ENCODE measurements at places on chromosomes 1 and 21.

DNA sequence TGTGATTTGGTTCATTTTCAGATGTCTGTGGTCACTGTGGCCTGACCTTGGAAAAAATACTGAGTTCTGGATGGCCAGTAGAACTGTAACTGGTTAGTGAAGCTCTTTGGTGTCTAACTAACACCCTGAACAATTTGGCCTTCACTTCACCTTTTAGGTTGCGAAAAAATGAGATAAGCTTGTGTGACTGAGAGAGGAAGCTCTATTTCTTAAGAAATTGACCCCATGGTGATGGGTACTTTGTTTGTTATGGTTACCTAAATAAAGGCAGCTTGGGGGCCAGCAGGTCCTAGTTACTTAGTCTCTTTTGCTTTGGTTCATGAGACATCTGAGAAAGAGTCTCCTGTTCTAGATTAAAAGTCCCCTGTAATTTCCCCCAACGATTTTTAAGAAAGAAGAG is 181.6 kb downstream of the ZNF326 start:
- no peak for DNase-seq

DNA sequence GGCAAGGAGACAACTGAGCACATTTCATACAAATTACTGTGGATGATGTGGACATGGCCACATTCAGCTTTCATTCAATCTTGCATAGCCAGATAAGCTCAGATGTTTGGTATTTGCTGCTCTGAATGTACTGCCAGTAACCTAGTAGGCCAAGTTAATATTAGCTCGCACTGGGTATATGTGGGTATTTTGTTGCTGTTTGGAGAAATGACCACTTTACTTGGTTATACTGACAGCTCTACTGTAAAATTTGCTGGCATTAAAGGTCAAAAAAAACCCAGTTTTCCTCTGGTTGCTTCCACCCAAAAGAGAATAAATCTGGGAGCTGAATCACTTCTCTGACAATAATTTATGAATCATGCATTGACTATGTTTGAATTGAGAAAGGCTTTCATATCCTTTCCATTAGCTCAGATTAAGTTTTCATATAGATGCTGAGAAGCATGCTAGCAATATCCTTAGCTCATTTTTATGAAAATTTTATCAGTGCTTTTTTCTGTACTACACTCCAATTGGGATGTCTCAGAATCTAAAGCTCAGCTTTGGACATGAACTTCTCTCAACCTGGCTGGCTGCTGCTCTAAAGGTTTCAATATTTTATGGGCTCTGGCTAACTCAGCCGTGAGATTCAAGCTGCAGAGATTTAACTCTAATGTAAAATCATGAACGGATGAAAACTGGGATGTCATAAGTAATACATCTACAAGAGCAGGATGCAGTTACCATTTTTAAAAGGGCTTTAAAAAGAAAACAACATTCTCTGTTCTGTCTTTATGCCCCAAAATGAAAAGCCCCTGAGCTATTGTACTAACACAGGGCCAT is 330.0 kb downstream of the BARHL2 start:
- no peak for DNase-seq

- no peak for DNase-seq
Measured at GRCh38 chr21:33964706-33965325, 49.2 kb upstream of the ATP5PO start.

DNA sequence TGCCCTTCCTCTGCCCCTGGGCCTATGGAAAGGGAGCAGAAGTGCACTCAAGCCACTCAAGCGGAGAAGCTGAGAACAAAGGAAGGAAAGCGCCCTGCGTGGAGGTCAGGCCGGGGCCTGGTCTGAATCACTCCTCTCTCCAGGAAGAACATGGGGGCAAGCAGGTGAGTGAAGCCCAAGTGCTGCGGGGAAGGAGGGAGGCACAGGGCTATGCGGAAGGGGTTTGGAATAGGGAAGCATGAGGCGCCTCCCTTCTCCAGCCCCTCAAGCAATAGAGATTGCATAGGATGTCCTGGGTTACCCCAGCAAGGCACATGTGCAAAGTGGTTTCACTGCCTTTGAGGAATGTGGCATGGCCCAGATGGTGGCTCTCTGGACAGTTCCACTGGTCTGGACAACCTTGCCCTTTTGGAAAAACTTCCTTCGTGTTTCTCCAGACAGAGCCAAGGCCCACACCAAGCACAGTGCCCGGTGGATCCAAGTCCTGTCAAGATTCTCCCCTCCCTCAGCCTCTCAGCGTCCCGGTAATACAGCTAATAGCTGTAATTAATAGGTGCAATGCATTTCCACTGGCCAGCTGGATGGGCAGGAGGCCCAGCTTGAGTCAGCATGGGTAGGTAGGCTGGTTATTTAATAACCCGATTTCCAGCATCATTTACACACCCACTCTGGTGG is 13.7 kb downstream of the BLACAT1 start:
- DNase-seq: no peak

- DNase-seq: no peak
Measured at GRCh38 chr1:17201201-17202021, 3.5 kb upstream of the PADI1 start.

GRCh38 chr21:22627911-22628310 is 1629.7 kb downstream of the NCAM2 start:
- DNase-seq: no peak

DNA sequence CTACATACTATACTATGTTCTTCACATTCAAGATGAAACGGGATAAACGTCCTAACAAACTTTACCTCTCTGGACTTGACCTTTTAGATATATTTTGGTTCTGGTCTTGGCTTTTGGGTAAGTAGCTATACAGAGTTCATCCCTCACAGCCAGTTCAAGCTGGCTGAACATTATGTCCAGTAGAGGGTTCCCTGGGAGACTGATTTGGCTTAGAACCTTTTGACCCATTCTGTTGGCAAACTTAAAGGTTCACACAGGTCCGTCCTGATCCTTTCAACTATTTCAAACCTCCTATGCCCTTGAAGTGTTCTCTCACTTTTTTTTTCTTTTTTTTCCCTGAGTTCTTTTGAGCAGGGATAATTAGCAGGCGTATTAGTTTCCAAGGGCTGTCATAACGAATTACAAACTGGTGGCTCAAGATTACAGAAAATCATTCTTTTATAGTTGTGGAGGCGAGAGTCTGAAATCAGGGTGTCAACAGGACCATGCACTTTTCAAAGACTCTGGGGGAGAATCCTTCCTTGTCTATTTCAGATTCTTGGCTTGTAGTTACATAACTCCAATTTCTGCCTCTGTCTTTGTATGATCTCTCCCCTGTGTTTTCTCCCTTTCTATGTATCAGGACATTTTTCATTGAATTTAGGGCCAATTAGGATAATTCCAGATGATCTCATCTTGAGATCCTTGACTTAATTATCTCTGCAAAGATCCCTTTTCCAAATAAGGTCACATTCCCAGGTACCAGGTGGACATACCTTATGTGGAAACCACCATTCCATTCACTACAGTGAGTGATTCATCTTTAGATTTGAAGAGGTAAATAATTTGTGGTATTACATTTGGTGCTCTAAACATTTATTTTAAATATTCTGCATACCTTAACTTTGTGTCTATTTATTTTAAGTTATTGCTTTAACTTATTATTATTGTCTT is 257.4 kb upstream of the USP25 start:
- DNase-seq: no peak

DNA sequence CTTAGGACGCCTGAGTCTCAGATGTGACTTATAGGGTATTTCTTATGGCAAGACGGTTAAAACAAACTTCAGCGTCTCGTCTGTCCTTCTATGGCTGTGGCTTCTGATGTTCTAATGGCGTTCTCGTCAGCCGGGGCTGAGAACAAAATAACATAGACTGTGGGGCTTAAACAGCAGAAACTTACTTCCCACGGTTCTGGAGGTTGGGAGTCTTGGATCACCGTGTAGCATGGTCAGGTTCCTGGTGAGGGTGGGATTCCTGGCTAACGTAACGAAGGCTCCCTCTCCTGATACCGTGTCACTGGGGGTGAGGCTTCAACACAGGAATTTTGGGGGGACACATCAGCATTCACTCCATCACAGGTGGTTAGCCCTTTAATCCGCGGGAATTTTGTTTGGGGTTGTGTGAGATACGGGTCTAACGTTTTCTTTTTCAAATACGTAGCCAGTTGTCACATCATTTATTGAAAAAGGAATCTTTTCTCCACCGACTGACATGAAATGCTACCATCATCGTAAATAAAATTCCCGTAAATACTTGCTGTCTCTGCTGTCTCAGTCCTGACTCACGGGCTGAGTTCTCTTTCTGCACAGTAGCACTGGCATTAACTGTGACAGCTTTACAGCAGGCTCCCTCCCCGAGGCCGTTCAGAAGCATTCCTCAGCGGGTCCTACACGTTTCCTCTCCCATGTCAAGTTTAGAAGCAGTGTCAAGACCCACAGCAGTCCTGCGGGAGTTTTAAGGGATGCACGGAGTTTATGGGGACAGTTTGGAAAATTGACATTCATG is 8.1 kb upstream of the POFUT2 start:
- DNase-seq: no peak

DNA sequence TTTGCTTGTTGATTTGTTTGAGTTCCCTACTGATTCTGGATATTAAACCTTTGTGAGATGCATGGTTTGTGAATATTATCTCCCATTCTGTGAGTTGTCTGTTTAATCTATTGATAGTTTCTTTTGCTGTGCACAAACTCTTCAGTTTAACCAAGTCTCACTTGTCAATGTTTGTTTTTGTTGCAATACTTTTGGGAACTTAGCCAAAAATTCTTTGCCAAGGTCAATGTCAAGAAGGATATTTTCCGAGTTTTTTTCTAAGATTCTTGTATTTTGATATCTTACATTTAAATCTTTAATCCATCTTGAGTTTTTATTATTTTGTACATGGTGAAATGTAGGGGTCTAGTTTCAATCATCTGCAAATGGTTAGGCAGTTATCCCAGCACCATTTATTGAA is 1230.7 kb upstream of the NCAM2 start:
- DNase-seq: no peak

DNA sequence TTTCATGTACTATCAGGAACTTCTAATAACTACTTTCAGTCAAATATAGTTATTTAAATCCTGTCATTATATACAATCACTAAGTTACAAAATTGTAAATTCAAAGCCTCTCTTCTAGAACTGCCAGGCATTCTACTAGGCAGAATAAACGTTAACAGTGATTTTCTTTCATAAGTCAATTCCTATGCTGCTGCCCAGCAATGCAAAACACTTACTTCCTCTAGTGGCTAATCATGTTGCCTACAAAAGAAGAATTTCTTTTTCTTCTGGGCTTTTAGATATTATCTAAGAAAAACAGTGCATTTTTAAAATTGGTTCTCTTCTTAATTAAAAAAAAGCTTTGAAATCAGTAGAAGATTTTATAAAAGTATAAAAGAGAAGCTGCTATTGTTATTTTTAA is 509.8 kb upstream of the ADAMTS5 start:
- no peak for DNase-seq

GRCh38 chr1:2604844-2605508 is 18.4 kb downstream of the PRXL2B start:
- no peak for DNase-seq

DNA sequence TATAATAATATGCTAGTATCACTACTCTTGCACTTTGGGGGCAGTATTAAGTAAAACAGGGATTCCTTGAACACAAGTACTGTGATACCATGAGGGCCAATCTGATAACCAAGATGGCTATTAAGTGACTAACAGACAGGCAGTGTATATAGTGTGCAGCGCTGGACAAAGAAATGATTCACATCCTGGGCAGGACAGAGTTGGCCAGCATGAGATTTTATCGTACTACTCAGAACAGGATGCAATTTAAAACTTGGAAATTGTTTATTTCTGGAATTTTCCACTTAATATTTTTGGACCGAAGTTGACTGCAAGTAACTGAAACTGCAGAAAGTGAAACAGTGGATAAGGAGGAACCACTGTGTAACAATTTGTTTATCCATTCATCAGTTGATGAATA is 74.6 kb downstream of the DNTTIP2 start:
- no peak for DNase-seq

- DNase-seq: no peak
Measured at GRCh38 chr1:10177876-10178275, 32.5 kb upstream of the KIF1B start.

- no peak for DNase-seq
Measured at GRCh38 chr1:204368996-204369726, 9.4 kb upstream of the PLEKHA6 start.

DNA sequence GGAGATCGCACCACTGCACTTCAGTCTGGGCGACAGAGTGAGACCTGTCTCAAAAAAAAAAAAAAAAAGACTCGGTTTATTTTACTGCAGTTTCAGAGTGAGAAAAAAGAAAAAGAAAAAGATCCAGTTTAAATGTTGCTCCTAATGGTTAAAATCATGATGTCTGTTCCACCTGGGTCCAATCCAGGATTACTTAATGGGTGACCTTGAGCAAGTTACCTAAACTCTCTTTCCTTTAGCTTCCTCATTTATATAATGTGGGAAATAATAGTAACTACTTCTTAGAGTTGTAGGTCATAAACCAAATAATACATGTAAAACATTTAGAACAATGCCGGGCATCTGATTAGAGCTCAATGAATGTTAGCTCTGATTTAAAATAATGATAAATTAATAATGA is 19.4 kb upstream of the RNF11 start:
- DNase-seq: no peak

GRCh38 chr1:56522680-56523079 is 56.7 kb downstream of the PLPP3 start:
- no peak for DNase-seq

DNA sequence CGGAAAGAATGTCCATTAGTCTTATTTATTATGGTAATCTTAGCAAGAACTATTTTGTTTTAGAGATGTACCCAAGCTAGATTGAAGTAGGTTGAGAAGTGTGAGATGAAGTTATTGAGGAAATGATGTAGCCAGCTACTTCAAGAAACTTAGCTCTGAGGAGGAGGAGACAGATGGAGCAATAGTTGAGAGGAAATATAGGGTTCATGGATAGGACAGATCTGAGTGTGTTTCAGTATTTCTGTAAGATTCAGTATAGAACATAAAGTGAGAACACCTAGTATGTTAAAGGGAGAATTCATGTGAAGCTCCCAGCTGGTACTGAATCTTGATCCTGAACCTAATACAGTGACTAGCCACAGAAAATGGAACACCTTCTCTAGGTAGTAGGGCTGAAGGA is 28.9 kb downstream of the TSNAX start:
- DNase-seq: no peak

DNA sequence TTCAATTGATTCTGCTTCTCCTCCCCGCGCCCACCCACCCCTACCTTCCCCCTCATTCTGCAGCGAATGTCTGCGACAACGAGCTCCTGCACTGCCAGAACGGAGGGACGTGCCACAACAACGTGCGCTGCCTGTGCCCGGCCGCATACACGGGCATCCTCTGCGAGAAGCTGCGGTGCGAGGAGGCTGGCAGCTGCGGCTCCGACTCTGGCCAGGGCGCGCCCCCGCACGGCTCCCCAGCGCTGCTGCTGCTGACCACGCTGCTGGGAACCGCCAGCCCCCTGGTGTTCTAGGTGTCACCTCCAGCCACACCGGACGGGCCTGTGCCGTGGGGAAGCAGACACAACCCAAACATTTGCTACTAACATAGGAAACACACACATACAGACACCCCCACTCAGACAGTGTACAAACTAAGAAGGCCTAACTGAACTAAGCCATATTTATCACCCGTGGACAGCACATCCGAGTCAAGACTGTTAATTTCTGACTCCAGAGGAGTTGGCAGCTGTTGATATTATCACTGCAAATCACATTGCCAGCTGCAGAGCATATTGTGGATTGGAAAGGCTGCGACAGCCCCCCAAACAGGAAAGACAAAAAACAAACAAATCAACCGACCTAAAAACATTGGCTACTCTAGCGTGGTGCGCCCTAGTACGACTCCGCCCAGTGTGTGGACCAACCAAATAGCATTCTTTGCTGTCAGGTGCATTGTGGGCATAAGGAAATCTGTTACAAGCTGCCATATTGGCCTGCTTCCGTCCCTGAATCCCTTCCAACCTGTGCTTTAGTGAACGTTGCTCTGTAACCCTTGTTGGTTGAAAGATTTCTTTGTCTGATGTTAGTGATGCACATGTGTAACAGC is 339.9 kb downstream of the NTNG1 start:
- DNase-seq: no peak
